ENCODE measurements at places on chromosomes 2 and 18. TPM values are rescaled to one million over a fixed set of nuclear protein-coding genes. Genes with fewer than 3 reads are reported as not detected.

DNA sequence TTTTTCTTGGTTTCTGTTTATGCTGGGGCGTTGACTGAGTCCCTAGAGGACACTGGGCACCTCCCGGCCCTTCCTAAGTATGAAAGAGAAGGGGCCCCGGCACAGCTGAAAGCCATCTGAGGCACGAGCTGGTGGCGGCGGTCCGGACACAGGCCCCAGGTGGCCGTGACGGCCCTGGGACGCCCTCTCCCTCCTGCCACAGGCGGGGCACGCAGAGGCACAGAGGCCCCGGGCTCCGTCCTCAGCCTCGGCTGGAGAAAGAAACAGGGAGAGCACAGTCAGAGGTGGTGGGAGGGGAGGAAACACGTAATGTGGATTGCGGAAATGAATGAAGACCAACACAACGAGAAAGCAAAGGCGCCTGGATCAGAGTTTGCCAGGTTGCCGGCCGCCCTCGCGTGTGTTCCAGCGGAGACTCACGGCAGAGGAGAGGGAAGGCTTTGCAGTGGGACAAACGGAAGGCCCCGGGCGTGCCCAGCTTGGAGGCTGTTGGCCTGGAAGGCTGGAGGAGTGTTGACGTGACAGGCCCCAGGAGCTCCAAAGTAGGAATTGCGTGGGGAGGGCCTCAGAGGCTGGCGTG, 119.1 kb downstream of the PTGR3 start:
- no peaks in the 10 kb centered on the region for H3K27me3 ChIP-seq
- H3K4me1 ChIP-seq: no peaks in the 10 kb centered on the region
- H3K36me3 ChIP-seq: no peaks in the 10 kb centered on the region
- H3K27ac ChIP-seq: no peak overlapping the region
- DNase-seq: no peak
- H3K4me3 ChIP-seq: no peak overlapping the region

Gene COL4A4
- 0.10 TPM for total RNA-seq

Gene WDR35
- 5.6 TPM for total RNA-seq

DNA sequence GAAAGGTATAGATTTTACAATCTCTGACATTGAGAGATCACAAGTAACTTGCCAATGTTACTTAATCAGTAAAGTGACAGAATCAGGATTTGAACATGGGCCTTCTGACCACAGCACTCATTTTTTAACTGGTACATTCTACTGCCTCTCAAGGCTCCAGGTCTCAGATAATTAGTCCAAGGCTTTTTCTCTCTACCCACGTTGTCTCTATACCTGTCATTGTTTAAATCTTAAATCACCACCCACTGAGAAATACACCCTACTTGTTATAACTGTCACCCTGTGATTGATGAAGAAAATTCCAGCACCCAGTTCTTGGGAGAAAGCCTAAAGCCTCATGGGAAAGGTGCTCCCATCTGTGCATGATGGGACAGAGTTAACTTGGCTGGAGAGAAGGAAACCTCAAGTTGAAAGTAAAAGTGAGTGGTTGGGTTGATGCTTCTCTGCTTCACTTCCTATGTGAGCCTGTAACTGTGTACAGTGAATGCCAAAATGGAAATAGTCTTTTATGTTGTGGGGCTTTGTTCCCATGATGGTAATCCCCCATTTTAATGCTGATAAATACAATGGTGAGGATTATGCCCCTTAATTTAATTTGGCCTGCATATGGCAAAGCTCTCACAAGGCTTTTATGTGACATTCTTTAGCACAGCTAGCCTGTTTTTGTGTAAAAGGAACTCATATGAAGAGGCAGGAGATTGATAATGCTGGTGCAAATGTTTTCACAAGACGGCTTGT, 190.1 kb upstream of the SP5 start:
- no peaks in the 10 kb centered on the region for H3K4me1 ChIP-seq
- peaks cover 13% of the 10 kb centered on the region for H3K27me3 ChIP-seq
- no peaks in the 10 kb centered on the region for H3K36me3 ChIP-seq
- no peak overlapping the region for H3K4me3 ChIP-seq
- H3K27ac ChIP-seq: no peak overlapping the region

GRCh38 chr18:73742957-73743356, 404.7 kb downstream of the FBXO15 start:
- H3K27me3 ChIP-seq: no peaks in the 10 kb centered on the region
- no peaks in the 10 kb centered on the region for H3K4me1 ChIP-seq
- H3K4me3 ChIP-seq: no peak overlapping the region
- no peaks in the 10 kb centered on the region for H3K36me3 ChIP-seq
